Suprapubic skin (tissue), 4 donors: ENCODE measurements at places on chromosomes 5 and 9.
A peak's percentile ranks its signal among the peaks of the same experiment; 100 is the strongest.

- no peak for DNase-seq
These were observed 128.1 kb downstream of the GIN1 start for GRCh38 chr5:102991802-102992201.

DNA sequence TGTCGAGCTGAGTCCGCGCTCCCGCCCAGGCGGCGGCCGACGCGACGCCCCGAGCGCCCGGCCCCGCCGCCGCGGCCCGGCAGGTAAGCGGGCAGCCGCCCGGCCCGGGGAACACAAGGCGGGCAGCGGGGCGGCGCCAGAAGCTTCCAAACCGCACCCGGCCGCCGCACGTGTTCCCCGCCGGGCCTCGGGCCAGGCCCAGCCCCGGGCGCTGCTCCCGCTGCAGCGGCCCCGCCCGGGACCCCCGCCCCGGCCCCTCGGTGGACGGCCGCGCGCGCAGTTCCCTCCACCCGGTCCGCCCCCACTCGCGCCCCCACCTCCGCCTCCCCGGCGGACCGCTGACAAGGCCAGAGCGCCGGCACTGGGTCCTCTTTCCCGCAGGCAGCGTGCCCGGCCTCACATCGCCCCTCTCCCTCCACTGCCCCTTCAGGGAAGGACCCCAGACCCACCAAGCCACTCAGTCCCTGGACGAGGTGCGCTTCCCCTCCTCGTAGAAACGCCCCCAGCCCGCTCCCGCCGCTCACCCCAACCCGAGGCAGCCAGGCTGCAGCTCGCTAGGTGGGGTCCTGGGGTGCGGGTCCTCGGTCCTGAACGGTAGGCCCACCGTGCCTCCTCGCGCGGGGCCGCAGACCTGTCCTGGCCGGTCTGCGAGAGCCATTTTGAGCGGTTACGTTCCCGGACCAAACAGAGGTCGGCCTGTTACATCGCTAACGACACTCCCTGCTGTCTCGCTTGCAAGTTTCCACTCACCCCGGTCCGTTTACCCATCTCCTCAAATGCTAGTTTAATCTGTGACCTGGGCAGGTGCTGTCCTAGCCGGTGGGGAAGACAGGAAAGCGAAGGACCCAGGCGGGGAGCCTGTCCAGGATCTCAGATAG lies 475 bp downstream of the WDR5 start:
- DNase-seq = no peak

DNA sequence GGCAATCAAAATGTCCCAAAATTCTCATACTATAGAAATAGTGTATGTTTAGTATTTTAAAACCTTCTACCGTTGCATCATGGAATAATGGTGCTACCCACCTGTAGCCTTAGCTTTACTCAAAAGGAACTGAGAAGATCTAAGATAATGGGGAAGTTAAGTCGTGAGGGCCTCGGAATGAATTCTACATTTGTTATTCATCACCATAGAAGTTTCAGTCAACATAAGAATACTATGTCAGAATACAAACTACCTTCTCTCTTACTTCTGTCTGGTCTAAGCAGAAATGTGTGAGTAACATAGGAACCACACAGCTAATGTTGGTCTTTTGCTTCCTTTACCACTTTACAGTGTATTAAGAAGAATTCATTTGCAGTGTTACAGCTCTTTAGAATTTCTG lies 43.2 kb downstream of the RFK start:
- no peak for DNase-seq

- no peak for DNase-seq
These were observed 105.0 kb downstream of the ERCC6L2 start for GRCh38 chr9:95980262-95981125.

- no peak for DNase-seq
These were observed 122.3 kb downstream of the VAV2 start for GRCh38 chr9:133869674-133870405.

DNA sequence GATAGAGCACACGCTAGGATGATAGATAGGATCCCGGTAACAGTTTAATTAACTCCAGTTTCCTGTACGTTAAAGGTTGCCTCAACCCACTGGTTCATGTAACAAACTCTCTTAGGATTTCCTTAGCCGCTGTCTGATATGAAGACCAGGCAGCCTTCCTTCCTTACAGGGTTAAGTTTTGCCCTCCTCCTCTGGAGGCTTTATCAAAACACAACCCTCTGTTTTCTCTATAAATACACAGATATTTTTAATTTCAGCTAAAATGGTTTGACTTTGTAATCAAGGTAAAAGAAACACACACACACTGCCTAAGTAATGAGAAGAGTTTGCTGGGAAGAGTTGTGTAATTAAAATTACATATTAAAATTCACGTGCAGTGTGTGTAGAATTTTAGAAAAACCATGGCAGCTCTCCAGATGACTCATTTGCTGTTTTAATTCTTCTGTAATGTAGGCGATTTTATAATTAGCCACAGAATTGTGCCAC lies 369.8 kb downstream of the CSNK1G3 start:
- no peak for DNase-seq

DNA sequence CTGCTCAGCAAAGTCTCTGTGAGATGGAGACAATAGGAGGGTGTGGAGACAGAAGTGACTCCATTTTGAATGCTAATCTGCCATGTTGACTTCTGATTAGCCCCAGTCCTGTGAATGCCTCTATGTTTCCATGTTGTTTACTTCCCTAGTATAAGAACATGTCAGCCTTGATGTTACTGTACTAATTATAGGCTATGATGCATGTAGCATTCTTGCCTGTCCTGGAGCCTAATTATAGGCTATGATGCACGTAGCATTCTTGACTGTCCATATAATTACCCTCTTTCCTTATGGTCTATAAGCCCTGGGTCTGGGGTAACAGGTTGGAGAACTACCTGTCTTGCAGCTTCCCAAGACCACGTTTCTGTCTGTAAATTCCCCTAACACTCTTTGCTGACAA lies 353.3 kb upstream of the CLINT1 start:
- DNase-seq = no peak

DNA sequence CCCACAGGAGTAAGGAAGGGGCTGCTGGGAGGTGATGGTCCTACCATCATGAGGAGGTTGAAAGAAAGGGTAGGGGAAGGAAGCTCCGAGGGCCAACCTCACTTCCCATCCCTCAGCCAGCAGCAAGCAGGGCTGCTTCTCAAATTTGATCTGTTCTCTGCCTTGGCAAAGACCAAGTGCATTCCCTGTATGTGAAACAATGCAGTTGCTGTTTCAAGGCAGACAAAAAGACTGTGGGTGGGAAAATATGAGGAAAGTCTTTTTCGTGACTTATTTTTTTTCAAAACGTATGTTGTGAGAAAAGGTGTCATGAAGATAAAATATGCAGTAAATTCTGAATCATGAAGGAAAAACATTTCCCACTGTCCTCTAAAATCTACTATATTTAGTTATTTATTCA lies 165.9 kb downstream of the ARSB start:
- DNase-seq = no peak

DNA sequence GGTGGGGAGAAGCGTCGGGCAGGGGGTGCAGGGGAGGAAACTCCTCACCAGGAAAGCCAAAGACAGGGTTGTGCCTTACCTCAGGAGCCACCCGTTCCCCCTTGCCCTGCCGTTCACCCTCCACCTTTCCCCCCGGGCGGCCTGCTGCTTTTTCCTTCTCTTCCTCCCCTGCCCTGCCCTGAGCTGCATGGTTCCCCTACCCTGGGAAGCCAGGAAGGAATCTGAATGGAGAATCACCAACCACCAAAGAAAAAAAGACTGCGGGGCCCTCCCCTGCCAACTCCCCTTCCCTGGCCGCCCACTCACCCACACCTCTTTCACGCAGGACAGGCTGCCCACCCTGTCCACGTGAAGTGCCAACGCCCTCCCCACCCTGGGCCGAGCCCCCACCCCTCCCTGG lies 820 bp upstream of the NFX1 start:
- no peak for DNase-seq

DNA sequence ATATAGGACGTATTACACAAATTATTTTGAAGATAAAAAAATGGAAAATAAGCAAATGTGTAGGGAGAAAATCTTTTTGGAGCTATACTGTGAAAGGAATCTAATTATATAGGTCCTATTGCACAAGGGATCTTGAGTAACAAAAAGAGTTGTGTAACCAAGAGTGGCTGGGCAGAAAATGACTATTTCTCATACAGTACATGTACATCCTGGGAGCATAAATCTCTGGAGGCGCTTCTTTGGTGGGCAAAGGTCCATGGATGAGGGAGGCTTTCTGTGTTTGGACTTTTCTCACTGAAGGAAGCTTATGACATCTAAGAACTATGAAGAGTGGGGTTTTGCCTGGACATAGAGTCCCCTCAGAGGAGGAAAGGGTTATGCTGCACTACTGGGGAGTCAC lies 29.8 kb downstream of the ANKS6 start:
- no peak for DNase-seq

GRCh38 chr9:115591584-115591984 lies 473.6 kb upstream of the TNC start:
- DNase-seq = no peak

DNA sequence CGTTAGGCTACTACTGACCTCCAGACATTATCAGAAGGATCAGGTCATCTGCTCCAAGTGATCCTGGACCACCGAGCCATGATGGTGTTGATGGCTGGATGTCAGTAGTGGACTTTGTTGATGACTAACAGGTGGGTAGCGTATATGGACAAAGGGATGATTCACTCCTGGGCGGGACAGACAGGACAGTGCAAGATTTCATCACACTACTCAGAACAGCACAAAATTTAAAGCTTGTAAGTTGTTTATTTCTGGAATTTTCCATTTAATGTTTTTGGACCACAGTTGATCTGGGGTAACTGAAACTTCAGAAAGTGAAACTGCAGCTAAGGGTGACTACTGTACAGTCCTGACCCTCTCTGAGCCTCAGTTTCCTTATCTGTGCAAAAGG lies 12.7 kb downstream of the PDGFRB start:
- no peak for DNase-seq

- no peak for DNase-seq
These were observed 23.4 kb downstream of the NKD2 start for GRCh38 chr5:1032011-1032410.

GRCh38 chr9:119160551-119160950 lies 208.7 kb downstream of the BRINP1 start:
- DNase-seq = no peak

- no peak for DNase-seq
These were observed 182.0 kb upstream of the IER5L start for GRCh38 chr9:129359916-129360536.

GRCh38 chr9:68631811-68632210 lies 73.2 kb upstream of the PIP5K1B start:
- no peak for DNase-seq

DNA sequence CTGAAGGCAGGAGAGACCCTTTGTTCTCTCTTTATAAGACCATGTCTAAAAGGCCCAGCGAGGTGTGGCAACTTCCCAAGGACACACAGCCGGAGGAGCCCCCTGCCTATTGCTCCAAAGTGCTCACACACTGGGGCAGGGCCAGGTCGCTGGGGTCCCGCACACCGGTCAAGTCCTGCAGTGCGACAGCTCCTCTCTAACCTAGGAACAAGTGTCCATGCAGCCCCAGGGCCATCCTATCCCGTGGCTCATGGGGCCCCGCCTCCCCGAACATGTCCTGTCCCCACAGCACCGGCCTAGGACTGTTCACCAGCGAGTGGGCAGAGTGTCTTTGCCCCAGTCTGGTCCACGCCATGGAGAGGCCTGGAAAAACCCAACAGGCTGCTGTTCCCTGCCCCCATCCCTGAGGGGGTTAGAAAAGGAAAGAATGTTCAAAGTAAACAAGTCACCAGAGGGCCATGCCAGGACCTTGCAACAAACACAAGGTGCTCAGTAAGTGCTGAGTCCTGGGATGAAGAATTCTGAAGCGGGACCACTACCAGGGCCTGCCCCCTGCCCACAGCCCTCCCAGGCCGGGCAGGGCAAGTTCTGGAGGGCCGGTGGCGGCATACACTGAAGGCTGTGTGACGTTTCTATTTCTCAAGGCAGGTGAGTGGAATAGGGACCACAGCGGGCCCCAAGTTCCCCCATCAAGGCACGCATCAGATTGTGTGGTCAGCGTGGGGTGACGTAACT lies 938 bp downstream of the NINJ1 start:
- peak; percentile 78 for DNase-seq

- no peak for DNase-seq
These were observed 14.3 kb upstream of the JADE2 start for GRCh38 chr5:134510970-134511795.

GRCh38 chr5:159955056-159955624 lies 38.9 kb downstream of the ADRA1B start:
- DNase-seq = no peak

- no peak for DNase-seq
These were observed 56.0 kb upstream of the SARDH start for GRCh38 chr9:133794016-133794760.

DNA sequence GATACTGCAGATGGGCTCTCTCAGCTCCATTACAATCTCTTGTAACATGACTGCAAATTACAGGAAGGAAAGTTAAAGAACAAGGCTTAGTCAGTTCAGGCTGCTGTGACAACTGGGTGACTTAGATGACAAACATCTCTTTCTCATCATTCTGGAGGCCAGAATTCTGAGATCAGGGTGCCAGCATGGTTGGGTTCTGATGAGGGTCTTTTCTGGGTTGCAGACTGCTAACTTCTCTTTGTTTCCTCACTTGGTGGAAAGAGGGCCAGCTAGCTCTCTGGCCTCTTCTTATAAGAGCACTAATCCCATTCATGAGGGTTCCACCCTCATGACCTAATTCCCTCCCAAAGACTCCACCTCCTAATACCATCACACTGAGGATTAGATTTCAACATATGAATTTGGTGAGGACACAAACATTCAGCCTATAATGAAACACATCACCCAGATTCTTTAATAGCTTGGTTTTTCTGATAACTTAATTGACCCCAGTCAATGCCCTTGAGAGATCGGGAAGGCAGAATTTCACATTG lies 73.6 kb upstream of the MAMDC2 start:
- no peak for DNase-seq

DNA sequence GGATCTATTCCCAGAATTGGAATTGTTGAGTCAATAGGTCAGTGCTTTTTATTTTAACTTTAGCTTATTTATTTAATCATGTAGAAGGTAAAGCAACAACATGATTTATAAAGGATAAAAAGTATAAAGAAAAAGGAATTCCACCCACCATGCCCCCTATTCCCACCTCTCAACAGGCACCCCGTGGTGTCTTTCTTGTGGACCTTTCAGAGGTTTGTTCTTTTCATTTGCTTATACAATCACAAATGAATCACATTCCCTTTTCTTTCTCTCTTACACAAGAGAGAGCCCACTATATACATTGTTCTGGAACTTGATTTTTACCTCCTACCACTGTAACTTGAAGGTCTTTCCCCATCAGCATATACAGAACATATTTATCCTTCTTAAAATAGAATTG lies 37.2 kb upstream of the SMIM32 start:
- DNase-seq = no peak

DNA sequence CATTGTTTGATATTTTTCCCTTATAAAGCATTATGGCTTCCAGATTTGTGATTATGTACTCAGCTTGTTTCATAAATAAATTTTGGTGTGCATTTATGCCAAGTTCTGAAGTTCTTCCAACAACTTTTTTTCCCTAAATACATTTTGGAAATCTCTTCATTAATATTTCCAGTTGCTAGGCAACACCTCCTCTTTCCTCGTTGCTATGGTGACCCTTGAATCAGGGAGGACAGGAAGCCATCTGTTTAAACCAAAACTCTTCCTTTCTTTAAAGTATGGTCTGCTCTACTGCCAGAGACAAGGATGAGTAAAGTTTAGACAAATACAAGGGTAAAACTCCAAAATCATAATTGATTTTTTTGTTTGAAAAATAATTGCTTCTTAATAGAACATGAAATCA lies 779.3 kb downstream of the CDH9 start:
- DNase-seq = no peak
